Epithelial cell of prostate (primary cell): ENCODE measurements at places on chromosomes 12 and 14.

DNA sequence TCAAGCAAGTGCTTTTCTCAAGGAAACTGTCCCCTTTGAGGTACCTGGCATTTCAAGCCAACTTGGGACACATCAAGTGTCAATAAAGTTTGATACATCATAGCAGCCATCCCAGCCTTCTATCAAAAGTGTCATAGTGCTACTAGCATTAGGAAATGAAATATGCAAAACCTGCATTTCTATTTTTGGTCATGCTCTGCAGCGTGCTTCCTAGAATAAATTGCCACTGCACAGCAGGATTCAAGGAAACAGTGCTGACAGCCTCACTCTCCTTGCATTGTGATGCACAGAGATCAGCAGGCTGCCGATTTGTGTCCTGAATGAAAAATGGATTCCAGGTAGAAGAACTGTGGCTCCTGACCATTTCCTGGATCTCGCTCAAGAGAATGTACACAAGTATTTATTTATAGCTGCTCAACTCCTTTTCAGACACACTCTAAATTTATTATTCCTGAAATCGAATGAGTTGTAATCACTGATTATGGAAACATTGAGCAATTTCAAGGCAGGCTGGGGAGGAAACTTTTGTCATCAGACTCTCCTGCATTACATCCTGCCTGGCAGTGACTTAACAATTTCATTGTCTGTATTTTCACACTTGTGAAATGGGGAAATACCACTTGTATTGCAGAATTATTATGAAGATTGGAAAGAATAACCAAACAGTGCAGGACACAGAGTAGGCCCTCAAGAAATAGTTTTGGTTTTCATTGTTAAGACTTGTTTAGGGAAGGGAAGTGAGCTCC is 120.9 kb downstream of the SLC38A6 start:
- DNase-seq, result no peak

- no peak for DNase-seq
These were observed 4.5 kb downstream of the HVCN1 start for GRCh38 chr12:110684312-110684836.

DNA sequence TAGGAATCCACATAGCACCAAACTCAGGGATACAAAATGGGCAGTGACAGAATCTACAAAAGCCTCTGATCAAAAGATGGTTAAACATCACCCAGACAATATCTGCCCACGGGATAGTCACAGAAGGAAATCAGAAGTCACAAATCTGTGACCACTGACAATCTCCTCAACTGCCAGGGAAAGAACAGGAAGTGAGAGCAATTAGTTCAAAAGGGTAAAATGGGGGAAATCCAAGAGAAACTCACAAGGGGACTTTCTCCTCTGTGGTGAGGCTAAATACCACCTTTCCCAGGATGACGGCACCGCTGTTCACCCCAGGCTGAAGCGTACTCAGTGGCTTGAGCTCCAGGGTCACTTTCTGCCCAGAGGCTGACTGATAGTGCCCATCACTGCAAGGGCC is 10.7 kb downstream of the TTC5 start:
- DNase-seq, result no peak

DNA sequence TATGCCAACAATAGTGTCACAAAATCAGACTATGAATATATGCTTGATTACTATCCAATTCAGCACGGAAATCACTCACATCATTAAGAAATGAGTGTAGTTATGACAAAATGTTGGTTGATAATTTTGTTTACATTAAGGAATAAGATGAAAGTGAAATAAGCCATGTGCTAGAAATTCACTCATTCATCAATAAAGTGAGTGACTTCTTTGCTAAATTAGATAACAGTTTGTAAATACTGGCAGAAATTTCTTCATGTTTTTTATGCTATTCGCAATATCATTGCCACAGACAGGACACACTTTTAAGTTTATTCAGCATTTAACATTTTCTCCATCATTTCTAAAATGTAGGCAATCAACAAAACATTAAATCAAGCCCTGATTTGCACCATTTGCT is 147.5 kb upstream of the FSCB start:
- DNase-seq, result no peak

DNA sequence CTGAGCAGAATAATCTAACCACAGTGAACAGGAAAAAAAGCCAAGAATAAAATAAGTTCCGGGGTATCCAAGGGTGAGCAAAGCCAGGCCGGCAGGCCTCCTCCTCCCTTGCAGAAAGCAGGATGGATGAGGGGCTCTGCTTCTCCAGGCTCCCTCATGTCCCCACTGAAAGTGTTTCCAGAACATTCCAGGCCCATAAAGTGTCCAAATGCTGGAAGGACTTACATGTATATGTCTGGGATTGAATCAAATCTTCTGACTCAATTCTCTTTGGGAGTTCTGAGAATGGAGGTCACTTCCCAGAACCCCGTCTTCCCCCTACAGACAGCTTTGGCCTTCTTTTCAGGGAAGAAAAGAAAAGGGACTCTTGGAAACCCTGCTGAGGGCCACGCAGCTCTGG is 25.0 kb upstream of the BDKRB1 start:
- DNase-seq, result no peak

GRCh38 chr12:8644345-8645248 is 18.0 kb downstream of the MFAP5 start:
- no peak for DNase-seq
